ENCODE measurements at places on chromosomes 4 and X.
A peak's percentile ranks its signal among the peaks of the same experiment; 100 is the strongest.

- no peak for DNase-seq
These were observed 20.1 kb downstream of the HPRT1 start for GRCh38 chrX:134480061-134480460.

- no peak for DNase-seq
These were observed 75.5 kb downstream of the PABPC4L start for GRCh38 chr4:134126000-134126560.

DNA sequence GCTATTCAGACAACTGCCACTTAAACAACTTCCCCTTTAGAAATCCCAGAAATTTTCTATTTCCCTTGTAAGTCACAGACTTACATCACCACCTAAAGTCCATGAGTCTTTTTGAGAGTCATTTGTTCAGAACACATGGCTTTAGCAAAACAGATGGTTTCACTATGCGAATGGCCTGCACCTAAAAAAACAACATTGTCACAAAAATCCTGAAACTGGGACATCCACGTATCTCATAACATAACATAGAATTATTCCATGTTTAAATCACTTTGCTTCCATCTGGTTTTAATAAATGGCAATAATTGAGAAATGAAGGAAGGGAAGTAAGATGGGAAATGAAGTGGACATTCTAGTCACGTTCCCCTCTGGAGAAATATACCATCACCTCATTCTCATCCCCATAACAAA is 155.3 kb upstream of the EDNRA start:
- no peak for DNase-seq

GRCh38 chrX:39773923-39774773 is 323.6 kb downstream of the BCOR start:
- DNase-seq: no peak

DNA sequence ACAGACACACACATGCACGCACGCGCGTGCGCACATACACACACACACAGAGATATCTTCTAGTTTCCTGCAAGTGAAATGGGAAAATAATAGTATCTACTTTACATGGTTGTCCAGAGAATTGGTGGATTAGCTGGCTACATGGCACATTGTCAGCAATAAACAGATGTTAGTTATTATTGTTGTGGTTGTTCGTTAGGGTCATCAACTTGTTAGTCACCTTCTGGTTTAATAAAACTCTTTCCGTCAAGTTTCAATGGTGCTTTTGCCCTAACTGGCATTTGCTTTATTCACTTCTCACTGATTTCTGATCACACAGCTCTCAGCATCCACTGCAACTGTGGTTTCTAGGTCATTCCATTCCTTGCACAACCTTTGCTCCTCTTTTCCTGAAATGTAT is 25.4 kb upstream of the RASL11B start:
- no peak for DNase-seq

GRCh38 chr4:3136454-3136853 is 62.0 kb downstream of the HTT start:
- no peak for DNase-seq

DNA sequence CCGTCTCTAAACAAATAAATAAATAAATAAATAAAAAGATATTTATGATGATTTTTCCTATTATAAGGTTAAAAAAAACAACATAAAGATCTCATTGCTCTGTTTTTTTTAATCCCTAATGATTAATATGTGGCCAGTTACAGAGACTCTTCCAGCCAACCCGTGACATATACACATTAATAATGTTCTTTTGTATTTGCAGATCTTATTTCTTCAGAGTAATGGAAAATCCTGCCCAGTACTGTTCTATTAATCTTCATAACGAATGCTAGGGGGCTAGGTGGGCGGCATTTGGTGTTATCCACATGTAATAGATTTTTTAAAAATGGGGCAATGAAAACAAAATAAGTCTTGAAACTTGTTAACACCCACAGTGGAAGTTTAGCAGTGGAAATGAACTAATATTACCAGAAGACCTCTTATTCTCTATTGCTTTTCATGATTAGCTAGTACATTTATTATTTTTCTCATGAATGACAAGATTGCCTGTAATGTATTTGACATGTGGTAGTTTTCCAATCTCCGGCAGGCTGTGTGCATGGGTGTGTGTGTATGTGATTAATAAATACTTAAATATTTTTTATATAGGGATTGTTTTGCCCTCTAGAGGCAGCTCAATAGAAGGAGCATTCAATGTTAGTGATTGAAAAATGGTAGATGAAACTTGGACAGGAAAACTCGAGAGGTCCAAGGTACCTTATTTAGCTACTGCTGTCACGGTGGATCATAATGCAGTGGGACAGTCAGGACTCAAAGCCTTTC is 457.4 kb downstream of the IL1RAPL1 start:
- DNase-seq: no peak

DNA sequence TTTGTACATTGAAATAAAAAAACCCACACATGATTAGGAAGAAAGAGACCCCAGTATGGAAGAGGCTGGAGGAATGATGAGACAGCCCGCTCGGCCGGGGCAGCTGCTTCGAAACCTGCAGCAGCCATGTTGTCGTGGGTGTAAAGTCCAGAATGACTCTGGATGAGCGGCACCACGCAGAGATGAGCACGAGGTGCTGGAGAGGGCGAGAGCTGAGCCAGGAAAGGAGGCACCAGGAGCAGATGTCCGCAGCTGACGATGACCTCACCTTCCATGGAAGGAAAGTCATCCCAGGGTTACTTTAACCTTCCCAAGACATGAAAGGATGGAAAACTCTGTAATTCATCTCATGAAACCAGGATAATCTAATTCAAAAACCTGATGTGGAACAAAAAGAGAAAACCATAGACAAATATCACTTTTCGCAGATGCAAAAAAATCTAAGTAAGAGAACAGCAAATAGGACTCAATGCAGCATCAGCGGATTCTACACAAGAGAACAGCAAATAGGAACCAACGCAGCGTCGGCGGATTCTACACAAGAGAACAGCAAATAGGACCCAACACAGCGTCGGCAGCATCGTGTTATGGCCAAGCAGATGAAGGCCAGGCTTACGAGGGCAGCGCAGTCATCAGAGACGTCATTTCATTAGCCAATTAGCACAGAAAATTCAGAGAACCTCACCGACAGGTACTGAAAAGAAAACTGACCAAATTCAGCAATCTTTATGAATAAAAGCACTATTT is 25.9 kb upstream of the SPON2 start:
- DNase-seq: no peak

- no peak for DNase-seq
These were observed 45.3 kb upstream of the PJA1 start for GRCh38 chrX:69210581-69210980.

DNA sequence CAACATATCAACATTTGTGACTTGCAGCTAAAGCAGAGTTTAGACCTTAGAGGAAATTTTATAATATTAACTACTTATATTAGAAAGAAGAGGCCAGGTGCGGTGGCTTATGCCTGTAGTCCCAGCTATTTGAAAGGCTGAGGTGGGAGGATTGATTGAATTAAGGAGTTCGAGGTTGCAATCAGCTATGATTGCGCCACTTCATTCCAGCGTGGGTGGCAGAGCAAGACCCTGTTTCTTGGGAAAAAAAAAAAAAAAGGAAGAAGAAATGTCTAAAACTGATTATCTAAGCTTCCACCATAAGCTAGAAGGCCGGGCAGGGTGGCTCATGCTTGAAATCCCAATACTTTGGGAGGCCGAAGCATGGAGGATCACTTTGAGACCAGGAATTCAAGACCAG is 42.0 kb upstream of the USP9X start:
- no peak for DNase-seq

DNA sequence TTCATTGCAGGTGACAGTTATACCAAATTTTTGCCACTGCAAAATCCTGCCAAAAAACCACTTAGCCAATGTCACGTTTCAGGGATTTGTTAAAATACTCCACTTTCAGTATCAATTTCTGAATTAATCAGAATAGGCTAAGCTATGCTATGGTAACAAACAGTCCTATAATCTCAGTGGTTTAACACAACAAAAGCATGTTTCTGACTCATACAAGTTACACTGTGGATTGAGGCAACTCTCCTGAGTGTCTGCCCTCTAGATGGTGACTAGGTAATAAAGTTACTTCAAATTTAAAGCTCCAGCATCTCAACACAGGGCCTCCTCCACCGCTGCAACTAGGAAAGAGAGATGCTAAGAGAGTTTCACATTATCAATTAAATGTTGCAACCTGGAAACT is 23.0 kb upstream of the RADX start:
- DNase-seq: no peak

- no peak for DNase-seq
These were observed 37.5 kb downstream of the BEX3 start for GRCh38 chrX:103413705-103414387.

DNA sequence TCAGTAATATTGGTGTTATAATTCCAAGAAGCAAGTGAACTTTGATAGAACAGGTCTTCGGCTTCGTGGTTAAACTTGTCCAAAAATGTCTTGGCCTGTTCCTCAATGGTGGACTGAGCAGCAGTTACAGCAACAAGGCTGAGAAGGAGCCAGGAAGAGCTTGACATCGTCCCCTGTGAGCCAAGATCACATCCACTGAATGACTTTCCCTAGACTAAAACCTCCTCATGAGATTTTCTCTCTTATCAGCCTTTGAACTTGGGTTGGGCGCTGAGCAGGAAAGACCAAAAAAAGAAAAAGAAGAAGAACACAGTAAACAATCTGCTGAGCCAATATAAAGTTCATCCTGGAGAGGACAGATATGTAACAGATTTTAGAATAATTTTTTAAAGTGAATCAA is at the start of gene ACE2:
Gene ACE2 (minus strand): TSS at position 216 of the 400 bp plus-strand sequence. CDS start 49 bp downstream, at position 167.
- no peak for DNase-seq

- DNase-seq: no peak
These were observed 6.0 kb downstream of the DHX15 start for GRCh38 chr4:24578364-24578763.

GRCh38 chr4:125317525-125317877 is 2.7 kb downstream of the FAT4 start:
- no peak for DNase-seq

DNA sequence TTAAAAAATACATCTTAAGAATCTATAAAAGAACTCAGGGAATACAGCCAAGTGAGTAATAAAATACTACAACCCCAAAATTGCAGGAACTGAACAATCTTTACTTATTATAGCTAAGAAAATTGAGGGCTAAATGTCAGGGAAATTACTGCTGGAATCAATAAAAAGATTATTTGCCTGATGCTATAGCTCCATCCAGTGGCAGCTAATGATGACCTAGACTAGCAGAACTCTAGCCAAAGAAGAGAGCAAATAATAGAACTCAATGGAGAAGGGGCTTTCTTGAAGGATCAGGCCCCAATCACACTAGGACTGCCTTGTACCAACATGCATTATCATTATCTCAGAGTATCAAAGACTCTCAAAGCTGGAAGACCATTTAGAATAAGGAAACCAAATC is 85.0 kb upstream of the FAM241A start:
- peak; percentile 37 for DNase-seq

DNA sequence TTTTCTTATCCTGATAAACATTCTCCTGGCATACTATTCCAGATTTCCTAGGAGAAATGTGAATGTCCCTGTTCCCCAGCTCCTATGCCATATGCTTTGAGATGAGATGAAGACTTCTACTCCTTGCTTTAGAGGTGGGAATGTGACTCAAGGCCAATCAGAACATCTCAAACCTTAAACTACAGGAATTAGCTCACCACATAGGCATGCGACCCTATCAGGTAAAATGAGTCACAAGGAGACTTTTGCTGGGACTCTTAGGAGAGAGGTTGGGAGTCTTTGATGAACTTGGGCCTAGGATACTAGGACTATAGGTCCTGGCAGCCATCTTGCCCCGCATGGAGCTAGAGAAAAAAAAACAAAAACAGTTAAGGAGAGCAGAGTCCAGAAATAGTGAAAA is 5.8 kb upstream of the USO1 start:
- no peak for DNase-seq

DNA sequence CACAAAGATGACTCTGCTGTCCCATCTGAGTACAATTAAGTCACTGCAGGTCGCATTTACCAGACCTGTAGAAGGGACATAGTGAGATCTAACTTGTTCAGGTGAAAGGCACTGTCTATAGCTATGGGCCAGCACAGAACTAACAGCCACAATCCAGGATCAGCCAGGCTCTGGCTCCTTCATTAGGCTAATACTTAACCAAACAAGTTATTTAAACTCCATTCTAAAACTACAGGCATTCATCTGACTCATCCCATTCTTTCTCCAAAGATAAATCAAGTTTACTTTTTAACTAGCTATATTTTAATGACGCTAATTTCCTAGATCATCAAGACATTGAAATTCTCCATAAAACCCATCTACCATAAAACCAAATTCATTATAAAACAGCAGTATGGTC is 62.5 kb downstream of the STX18 start:
- no peak for DNase-seq

DNA sequence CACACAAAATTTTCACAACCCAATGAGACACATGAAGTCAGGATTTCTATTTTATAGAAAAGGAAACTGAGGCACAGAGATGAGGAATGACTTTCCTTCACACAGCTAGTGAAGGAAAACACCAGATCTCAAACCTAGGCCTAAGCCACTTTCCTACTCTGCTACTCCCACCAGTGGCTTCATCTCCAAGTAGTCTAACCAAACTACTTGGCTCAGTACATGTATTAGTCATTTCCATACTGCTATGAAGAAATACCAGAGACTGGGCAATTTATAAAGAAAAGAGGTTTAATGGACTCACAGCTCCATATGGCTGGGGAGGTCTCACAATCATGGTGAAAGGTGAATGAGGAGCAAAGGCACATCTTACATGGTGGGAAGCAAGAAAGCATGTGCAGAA is 196.6 kb downstream of the EVC2 start:
- DNase-seq: no peak

DNA sequence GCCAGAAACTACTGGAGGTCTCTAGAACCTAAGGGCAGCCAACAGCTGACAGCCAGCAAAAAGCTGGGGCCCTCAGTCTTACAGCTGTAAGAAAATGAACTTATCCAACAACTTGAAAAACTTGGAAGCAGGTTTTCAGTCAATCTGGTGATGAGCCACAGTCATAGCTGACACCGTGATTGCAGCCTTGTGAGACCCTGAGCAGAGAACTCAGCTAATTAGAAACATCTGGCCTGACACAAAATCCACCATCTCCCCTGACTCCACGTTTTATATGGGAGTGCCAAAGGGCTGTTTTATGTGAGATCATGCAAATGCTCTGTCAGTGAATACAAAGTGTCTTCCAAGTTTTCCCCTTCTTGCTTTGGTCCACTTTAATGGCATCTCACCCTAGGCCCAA is 198.8 kb upstream of the DCAF8L1 start:
- no peak for DNase-seq
